ENCODE measurements at places on chromosomes 1 and 21.

DNA sequence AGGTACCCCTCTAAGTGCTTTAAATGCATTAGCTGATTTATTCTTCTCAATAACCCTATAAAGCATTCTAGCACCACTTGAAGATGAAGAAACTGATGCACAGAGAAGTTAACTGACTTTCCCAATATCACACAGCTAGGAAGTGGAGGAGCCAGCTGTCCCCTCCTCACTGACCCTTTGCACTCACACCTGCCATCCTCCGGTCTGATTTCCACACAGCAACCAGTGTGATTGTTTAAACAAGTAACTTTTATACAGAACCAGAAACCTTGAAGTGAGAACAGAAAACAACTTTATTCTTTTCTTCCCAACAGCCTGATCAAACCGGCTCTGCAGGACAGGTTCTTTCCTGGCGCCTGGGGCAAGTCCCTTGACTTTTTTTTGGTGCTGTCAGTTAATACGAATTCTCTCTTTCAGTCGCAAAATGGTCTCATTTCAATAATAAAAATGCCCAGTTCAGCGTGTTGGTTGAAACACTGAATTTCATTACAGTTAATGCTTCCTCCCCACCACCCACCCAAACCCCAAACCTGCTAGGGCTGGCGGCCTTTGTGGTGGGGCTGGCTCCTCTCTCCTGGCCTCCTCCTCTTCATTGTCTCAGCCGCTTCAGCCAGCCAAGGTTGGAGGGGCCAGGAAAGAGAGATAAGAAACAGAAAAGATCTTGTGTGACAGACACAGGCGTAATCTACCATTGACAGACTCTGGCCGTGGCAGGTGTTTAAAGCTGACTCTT, 26.4 kb upstream of the EEIG2 start:
- DNase-seq: no peak

DNA sequence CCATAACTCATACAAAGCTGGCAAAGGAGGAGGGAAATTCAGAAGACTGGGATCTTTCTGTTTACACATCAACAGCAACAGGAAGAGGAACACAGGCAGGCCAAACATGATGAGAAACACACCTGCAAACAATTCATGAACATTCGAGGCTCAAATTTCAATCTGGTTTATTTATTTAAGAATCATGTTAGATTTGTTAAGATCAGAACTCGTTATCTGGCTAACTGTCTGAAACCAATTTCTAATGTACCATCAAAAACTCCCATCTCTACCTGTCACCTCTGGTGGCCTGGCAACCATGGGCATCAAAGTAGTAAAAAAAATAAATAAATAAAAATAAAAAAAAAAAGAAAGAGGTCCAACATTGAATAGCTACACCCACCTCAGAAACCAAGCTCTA, 9.8 kb downstream of the LBR start:
- DNase-seq: no peak

- DNase-seq: no peak
Measured at GRCh38 chr1:155698382-155699038, 9.6 kb downstream of the DAP3 start.

GRCh38 chr1:36573445-36573844, 90.7 kb upstream of the CSF3R start:
- no peak for DNase-seq

DNA sequence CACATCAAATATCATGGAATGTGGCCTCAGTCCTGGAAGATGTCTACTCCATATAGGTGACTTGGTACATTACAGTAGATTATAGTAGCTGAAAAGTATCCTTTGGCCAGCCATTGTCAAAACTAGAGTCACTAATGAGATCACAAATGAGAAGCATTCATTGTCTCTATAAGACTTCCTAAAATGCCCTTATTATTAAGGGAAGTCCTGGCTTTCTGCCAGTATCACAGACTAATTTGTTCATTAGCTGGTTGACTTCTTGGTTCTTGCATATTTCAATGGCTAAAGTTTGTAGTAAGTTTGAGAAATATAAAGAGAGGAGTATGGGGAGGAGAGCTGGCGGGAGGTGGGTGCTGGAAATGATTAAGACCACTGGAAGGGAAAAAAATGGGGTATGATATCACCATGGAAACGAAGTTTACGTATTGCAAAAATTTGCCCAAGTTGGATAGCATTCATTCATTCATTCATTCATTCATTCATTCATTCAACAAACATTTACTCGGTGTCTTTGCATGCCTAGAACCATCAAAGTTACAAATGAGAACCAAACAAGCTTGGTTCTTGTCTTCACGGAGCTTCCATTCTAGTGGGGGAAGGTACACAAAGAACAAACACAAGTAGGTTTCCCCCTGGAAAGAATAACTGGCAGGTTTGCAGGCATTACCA, 11.7 kb upstream of the B3GALNT2 start:
- DNase-seq: no peak

DNA sequence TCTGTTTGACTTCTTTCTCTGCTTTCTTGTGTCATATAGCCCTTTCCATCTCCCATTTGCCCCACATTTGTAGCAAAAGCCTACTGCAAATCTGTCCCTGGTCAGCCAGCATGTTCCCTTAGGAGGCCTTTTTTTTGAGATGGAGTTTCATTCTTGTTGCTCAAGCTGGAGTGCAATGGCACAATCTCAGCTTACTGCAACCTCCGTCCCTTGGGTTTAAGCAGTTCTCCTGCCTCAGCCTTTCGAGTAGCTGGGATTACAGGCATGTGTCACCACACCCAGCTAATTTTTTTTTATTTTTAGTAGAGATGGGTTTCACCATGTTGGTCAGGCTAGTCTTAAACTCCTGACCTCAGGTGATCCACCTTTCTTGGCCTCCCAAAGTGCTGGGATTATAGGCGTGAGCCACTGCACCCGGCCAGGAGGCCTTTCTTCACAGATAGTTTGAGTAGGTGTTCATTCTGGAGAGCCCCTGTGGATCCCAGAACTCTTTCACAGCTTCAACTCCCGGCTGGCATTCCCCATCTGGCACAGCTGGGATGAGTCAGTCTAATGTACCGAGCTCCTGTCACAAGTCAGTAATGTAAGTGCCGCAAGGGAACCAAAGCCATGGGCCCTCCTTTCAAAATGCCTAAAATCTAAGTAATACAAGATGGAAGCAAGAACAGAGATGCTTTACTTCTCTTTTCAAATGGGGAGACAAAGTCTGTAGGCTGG, 9.4 kb upstream of the NHLH1 start:
- no peak for DNase-seq

DNA sequence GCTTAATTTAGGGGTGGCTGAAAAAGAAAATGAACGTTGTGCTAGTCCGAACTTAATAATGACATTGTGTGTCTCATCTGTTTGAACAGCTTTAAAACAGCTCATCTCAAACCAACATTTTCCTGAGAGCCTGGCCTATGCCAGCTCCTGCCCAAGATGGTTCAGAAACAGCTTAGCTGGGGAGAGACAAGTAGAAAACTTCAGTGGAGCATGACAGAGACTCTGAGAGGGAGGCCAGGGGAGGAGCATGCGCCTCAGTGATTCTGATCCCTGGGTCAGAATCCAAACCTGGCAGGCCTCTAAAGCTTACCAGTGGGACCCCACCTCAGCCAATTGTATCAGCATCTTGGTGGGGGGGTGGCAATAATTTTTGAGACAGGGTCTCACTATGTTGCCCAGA, 99.3 kb downstream of the TAS1R2 start:
- DNase-seq: no peak

DNA sequence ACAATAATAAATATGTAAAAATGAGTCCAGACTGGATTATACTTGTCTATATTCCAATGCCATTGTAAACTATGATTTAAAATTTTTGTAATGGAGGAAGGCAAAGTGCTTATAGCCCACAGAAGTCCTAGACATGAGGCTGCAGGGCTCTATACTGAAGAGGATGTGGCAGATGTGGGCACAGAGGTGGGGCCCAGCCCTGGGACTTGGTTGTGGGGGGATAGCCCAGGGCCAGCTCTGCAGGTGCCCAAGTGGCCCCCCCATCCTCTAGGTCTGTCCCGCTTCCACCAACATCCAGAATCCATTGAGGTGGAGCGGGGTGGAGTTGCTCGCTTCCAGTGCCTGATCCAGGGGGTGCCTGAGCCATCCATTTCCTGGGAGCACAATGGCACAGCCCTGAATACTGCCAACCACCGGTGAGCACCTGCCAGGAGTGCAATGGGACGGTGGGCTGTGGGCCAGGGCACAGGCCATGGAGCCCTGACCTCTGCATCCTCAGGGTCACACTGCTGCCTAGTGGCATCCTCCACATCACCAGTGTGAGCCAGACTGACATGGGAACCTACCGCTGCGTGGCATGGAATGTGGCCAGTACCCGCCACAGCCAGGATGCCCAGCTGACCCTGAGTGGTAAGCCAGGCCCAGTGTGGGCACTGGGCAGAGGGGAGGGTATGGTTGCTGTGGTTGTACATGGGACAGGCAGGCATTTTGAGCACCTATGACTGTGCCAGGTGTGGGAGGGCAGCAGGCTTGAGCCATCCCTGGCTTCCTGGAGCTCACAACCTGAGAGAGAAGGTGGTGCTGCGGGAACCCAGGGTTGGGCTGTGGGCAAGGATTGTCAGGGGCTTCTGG, 21.0 kb downstream of the SLC27A3 start:
- no peak for DNase-seq

DNA sequence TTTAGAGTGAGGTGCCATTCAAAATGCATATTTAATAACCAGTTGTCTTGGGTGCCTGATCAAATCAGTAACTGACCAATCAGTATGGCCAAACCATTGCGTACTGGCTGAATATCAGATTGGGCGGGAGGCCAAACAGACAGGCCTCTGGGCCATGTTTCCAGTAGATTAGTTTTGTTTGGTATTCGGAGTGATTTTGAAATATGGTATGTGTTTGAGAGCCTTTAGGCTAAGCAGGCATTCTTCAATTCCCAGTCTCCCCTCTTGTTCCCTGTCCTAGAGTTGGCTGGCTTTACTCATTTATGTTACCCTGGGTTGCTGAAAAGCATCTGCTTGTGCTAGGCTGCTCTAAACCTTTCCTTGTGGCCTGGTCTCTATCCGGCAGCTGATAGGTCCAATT, 80.1 kb downstream of the BACH1 start:
- DNase-seq: no peak

GRCh38 chr1:239457491-239458143, 71.2 kb downstream of the CHRM3 start:
- DNase-seq: no peak

DNA sequence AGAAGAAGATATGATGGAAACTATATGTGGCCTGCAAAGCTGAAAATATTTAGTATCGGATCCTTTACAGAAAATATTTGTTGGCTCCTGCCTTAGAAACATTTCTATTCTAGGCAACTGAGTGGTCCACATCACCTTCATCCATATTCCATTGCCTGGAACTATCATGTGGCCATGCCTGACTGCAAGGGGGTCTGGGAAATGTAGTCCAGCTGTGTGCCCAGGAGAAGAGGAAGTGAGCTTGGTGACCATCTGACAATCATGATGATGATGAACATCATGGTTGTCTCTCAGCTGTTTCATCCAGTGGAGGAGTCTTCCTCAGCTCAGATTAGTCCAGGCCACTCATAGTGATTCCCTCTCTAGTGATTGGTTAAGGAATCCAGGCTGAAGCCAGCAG, 61.8 kb upstream of the IFNLR1 start:
- DNase-seq: no peak

DNA sequence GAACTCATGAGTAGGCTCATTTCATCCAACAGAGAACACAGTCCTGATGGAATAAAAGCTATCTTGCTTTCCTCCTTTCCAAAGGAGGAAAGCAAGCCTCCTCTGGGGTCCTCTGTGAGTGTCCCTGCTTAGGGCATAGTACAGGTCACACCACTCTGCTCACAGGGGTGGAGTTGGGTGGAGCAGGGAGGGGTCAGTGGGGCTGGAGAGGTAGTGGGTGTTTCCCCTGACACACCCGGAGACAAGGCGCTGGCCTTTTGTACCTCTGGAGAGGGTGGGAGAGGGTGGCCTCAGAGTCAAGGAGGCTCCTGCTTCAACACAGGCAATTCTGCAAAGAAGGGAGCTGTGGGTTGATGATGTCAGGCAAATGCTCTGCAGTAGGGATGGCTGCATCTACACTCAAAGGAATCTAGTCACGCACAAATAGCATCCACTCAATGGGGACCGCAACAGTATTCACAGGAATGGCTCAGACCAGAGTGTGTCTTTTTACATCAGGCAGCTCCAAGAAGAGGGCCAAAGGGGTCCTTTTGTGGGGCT, 58.6 kb upstream of the PLXNA2 start:
- DNase-seq: no peak

DNA sequence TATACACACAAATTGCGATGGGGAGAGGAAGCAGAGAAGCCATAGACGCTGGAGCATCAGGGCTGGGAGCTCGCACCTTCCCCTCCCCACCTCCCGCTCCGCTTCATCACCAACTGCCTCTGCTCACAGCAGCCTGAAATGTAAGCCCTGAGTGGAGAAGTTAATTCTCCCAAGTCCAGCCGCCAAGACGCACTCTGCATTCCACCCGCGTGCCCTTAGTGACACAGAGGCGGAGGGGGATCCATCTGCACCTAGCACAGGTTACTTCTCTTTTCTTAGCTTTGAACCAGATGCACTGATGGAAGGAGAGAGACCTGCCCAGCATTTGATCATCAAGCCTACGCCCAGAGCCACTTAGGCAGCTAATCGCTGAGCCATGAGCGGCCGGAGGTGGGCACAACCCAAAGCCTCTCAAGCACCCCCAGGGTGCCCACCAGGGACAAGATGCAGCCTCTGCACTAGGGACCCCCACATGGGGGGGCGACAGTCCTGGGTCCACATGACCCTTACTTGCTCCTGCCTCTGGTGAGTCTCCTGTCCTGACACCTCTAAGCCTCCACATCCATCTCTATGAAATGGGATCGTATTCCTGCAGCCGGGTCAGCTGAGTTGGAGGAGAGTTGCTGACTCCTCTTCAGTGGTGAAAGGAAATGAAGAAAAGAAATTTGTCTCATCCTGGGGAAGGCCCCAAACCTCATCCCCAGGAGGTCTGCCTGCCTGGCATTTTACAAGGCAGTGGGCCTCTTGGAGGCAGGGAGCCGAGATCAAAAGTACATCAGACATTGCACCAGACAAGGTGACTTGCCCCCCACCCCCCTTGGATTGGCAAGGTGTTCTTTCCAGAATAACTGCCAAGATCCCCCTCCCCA, 316.2 kb downstream of the MATN1 start:
- no peak for DNase-seq

DNA sequence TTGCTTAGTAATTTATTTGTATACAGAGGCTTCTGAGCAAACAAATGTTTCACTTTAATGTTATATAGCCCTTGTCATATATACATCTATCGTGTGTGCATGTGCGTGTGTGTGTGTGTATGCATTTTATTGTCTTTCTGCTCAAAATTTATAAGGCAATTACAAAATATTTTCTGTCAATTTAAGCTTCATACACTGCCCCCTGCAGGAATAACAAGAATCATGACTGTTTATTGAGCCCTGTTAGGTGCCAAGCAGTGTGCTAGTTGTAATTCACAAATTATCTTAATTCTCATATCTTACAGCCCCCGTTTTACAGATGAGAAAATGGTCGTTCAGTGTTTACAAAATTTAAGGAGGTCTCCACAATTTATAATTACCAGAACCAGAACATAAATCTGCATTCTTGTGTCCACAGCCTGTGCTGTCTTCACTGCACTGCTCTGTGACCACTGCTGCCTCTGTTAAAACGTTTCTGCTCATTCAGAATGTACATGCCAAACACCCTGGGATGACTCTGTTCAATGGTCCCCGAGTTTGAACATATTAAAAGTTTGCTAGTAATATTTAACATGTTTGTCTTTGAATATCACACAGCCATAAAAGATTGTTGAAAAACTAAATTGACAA, 181.3 kb downstream of the ATP6V1G3 start:
- DNase-seq: no peak

- no peak for DNase-seq
Measured at GRCh38 chr1:235882816-235883215, 16.1 kb upstream of the LYST start.

- no peak for DNase-seq
Measured at GRCh38 chr1:145985502-145986439, 10.6 kb downstream of the TXNIP start.

Data from esophagus squamous epithelium (tissue), 5 donors.